ENCODE measurements at places on chromosomes 5 and 9.
A peak's percentile ranks its signal among the peaks of the same experiment; 100 is the strongest.

- DNase-seq, result no peak
Observed at GRCh38 chr9:100555471-100555870, 22.4 kb upstream of the CAVIN4 start.

DNA sequence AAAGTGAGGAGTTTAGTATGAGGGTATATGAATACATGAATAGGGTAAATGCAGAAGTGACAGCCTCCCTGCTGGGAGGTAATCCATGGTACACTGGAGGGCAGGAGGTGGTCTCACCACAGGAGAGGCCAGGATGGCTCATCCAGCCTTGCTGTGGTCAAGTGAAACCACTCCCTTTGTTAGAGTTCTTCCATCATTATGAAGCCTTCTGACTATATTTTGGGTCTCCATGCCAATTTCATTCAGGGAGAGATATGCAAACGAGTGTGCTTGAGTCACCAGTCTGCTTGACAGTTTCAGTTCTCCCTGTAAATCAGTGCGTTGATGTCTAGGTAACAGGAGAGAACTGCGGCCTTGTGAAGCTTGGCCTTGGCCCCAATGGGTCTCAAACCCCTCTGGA, 16.4 kb downstream of the PPP3R2 start:
- no peak for DNase-seq

- no peak for DNase-seq
Observed at GRCh38 chr9:127568618-127568970, 43.5 kb upstream of the STXBP1 start.

- DNase-seq, result no peak
Observed at GRCh38 chr9:74498621-74499095, 1.5 kb downstream of the RORB start.

GRCh38 chr5:84683594-84683993, 298.9 kb upstream of the EDIL3 start:
- no peak for DNase-seq

GRCh38 chr5:38426490-38426889, 130.0 kb downstream of the LIFR start:
- no peak for DNase-seq

GRCh38 chr9:115022760-115023434, 92.5 kb upstream of the TNFSF8 start:
- no peak for DNase-seq

DNA sequence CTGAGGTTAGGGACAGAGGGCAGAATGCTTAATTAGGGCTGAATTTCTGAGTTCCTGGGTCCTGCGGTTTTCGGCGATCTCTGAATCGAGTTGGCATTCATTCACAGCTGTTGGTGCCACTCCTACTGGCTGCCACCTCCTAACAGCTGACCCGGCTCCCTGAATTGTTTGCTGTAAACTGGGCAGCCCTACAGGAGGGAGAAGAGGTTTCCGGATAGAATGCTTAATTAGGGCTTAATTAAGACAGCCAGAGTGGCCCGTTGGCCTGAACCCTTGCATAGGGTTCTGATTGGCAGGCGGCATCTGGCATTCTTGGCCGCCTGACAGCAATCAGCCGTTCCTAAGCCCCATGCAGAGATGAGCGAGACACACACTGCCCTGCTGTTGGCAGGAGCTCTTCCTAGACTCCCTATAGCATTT, 25.7 kb downstream of the FRMPD1 start:
- DNase-seq, result no peak

DNA sequence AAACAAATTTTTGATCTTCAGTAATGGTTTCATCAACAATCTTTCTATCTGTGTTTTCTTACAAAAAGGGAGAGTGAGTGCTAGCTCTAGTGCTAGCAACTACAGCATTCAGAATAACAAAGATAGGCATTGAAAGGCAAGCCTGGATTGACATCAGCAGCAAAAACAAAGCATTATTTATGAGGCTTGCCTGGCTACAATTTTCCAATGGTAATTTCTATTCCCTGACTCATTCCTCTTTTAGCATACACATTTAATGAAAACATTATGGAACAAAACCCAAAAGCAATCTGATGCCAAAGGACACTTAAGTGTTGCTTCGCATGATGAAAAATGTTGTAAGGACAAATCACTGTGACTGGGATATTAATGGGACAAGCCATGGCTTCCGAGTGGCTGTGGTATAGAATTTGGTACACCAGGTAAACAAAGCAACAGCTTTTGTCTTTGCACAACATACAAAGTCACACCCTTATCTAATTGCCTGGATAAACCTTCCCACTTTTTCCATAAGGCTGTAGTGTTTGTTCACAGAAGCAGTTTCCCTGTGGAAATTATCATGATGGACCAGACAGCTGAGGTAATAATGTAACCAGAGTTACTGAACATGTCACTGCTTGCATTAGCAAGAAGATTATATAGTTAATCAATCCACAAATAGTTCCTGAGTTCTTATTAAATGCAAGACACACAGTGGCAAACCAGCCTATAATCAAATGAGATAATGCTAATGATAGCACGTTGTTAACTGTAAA, 179.8 kb upstream of the EDIL3 start:
- DNase-seq, result no peak

DNA sequence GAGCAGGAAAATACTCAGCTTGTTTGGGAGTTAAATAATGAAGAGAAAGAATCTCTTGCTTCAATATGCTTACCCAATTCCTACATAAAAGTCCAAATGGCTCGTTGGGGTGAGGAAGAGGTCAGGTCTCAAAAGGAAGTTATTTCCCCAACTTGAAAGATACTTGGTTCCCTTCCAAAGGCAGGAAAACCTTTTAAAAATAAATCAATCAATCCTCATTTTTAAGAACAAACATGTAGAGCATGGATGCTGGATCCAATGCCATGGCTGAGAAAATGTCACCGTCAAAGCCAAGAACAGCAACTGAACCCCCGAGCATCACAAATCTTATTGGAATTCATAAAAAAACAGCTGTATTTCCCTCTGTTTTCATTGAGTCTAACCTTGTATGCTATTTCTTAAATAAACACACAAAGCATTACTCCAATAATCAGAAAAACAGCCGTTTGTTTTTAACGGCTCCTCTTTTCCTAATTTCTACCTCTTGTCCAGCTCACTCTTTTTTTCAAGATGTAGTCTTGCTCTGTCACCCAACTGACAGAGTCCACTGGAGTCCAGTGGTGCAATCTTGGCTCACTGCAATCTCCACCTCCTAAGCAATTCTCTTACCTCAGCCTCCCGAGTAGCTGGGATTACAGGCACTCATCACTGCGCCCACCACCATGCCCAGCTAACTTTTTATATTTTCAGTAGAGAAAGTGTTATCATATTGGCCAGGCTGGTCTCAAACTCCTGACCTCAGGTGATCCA, 140.7 kb downstream of the GNA14 start:
- no peak for DNase-seq

- peak; percentile 67 for DNase-seq
Observed at GRCh38 chr9:87336914-87337333, 160.7 kb upstream of the DAPK1 start.

DNA sequence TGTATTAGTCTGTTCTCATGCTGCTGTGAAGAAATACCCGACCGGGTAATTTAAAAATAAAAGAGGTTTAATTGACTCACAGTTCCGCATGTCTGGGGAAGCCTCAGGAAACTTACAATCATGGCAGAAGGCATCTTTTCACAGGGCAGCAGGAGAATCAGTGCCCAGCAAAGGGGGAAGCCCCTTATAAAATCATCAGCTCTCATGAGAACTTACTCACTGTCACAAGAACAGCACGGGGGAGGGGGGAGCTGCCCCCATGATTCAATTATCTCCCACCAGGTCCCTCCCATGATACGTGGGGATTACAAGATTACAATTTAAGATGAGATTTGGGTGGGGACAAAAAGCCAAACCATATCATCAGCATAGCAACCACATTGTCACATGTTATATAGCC, 102.5 kb downstream of the GPBP1 start:
- peak; percentile 26 for DNase-seq

DNA sequence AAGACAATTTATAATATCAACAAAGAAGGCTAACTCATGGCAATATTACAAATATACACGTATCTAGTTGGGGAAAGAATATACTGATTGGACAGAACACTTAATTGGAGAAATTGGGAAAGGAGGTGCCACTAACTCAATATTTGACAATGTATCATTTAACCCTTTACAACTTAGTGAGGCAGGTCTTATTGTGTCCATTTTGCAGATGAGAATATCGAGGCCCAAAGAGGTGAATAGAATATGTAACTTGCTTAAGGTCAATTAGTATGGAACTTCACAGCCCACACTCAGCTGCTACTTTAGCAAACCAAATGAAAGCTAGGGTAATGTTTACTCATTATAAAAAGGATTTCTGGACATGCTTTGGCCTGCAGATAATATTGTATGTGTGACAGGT, 46.2 kb downstream of the COMMD10 start:
- no peak for DNase-seq

GRCh38 chr5:135565725-135566421, 12.9 kb downstream of the CXCL14 start:
- peak; percentile 59 for DNase-seq

- DNase-seq, result no peak
Observed at GRCh38 chr5:78518365-78519197, 130.0 kb downstream of the LHFPL2 start.

DNA sequence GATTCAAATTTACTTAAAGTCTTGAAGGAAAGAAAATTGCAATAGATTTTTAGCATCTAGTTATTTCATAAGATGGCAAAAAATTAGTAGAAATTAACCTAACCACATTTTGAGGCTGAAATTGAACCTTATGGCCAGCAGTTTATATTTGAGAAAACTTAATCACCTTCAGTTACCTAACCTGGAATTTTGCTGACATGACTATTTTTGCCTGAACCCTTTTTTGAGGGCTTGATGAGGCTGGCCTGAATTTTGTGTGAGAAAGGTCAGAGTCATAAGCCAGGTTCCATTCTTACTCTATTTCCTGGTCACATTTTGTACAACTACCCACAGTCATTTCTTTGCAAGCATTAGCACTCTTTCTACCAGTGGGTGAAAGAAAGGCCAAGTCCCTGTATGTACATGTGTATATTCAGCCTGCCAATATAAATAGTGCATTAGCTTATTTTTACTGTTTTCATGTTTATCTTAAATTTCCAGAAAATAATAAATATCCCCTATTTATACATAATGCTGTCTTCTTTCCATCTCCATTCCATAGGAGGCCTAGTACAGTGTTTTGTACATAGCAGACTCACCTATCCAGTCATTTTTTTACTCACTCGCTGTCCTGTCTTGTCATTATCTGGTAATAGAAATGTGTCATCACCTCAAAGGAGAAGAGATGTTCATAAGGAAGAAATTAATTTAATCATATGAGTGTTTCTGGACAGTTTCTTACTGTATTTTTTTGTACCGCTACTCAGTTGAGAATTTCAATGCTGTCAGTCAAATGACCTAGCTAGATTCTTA, 108.4 kb upstream of the SGCD start:
- no peak for DNase-seq

DNA sequence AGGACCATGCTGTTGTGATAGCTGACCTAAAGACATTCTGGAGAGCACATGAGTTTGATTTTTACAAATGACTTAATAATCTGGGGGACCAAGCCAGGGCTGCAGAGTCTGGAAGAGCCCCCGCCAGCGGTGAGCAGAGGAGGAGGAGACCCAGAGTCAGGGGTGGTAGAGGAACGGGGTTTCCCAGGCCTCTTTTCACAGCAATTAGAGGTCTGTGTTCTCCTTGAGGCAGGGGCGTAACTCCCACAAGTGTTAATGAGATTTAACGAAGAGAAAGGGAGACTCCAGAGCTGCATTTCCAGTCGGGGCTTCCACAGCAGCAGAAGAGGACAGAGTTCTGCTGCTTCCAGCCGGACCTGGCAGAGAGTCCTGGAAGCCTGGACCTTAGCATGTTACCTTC, 137.9 kb upstream of the SLC24A2 start:
- no peak for DNase-seq

DNA sequence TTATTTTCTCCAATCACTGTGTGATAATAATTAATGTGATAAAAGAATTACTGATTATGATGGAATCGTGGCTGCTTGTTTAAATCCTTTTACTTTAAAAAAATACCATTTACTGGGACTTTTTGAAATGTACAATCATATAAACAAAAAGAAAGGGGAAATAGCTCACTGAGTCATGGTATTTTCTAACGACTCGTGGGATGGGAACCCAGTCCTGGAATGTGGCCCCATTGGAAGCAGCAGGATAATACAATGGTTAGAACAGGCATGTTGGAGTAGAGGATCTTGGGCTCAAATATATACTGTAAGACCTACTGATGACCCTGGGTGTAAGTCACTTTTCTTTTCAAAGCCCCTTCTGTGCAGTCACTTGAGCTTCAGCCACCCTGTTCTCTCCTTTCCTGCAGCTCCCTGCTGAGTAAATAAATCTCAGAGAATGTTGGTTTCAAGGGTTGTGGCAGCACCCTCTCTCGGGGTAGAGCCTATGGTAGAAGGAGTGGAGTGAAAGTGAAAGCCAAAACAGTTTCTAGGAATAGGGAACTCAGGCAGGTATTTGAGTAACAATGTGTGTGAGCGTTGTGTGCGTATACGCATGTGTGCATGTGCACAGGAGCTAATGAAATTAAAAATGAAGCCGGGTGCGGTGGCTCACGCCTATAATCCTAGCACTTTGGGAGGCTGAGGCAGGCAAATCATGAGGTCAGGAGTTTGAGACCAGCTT, 40.8 kb upstream of the LARP1 start:
- DNase-seq, result no peak

- peak; percentile 86 for DNase-seq
Observed at GRCh38 chr9:121651295-121652020, at the start of gene DAB2IP. Gene DAB2IP (plus strand): TSS chr9:121651634. CDS start chr9:121651776, 142 bp downstream.

GRCh38 chr9:93198838-93199625, 15.1 kb downstream of the WNK2 start:
- no peak for DNase-seq

GRCh38 chr9:91555132-91555531, 131.5 kb upstream of the NFIL3 start:
- no peak for DNase-seq

GRCh38 chr5:116212225-116212624, 127.4 kb downstream of the COMMD10 start:
- no peak for DNase-seq

- no peak for DNase-seq
Observed at GRCh38 chr9:21504894-21505293, 22.8 kb upstream of the IFNE start.

- DNase-seq, result no peak
Observed at GRCh38 chr9:136985027-136985602, 2.3 kb downstream of the LCNL1 start.

- DNase-seq, result no peak
Observed at GRCh38 chr9:95058795-95059386, 258.6 kb downstream of the FANCC start.

- DNase-seq, result no peak
Observed at GRCh38 chr5:83281176-83281575, 190.4 kb upstream of the VCAN start.

GRCh38 chr5:749101-749670, 35.3 kb downstream of the ZDHHC11B start:
- no peak for DNase-seq
